Activated T-cell treated with anti-CD3 and anti-CD28 coated beads for 48 hours (primary cell): ENCODE measurements at places on chromosomes 7 and 10.

- DNase-seq = no peak
These were observed 30.1 kb downstream of the RAB18 start for GRCh38 chr10:27534161-27534700.

DNA sequence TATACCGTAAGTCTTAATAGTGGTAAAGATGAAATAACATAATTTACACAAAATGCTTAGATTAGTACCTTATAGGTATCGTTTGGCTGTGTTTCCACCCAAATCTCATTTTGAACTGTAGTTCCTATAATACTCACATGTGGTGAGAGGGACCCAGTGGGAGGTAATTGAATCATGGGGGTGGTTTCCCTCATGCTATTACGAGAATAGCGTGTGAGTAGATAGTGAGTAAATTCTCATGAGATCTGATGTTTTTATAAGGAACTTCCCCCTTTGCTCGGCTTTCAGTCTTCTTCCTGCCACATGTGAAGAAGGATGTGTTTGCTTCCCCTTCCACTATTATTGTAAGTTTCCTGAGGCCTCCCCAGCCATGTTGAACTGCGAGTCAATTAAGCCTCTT is 426.3 kb upstream of the POT1 start:
- DNase-seq = no peak

GRCh38 chr10:60387531-60387930 is 2.1 kb downstream of the ANK3 start:
- no peak for DNase-seq

DNA sequence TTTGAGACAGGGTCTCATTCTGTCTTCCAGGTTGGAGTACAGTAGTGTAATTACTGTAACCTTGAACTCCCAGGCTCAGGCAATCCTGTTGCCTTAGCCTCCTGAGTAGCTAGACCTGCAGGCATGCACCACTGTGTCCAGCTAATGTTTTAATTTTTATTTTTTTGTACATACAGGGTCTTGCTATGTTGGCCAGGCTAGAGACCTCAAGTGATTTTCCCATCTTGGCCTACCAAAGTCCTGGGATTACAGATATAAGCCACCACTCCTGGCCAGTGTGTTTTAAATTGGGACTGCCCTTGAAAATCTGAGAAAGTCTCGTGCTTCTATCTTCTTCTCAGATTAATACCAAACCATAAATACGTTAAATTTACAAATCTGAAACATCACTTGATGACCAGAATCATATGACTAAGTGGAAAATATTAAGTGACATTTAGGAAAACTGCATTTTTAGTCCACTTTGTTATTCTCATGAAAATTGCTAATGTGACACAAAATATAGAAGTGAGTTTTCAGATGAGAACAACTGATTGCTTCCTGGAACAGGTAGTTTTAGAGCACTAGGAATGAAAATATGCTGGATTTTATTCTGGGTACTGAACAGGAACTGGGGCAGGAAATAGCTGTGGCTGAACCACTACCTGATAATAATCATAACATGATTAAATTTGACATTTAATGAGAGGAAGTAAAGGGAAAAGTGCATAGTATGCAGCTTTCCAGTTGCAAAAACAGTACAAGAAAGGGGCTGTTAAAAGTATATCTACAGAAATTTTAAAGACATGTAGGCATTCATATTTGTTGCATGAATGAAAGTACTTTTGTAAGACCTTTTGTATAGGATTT is 4.2 kb downstream of the PHTF2 start:
- DNase-seq = no peak

- DNase-seq = no peak
These were observed 9.2 kb downstream of the NPFFR1 start for GRCh38 chr10:70274643-70275042.

DNA sequence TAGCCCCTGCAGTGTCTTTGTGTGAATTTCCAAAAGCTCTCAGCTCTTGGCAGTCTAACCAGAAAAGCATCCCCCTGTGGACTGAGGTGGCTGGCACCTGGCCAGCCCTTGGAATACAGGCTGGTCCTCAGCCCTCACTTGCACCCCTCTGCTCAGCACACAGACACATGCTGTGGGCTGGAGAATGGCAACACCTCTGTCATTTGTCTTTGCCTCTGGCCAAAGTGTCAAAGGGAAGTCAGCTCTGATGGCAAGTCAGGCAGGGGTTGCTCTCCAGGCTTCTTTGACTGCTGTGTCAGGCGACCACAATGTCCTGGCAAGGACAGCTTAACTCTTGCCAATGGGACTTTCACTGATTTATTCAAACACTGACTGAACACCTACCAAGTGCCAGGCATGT is 724.8 kb downstream of the INHBA start:
- DNase-seq = no peak

DNA sequence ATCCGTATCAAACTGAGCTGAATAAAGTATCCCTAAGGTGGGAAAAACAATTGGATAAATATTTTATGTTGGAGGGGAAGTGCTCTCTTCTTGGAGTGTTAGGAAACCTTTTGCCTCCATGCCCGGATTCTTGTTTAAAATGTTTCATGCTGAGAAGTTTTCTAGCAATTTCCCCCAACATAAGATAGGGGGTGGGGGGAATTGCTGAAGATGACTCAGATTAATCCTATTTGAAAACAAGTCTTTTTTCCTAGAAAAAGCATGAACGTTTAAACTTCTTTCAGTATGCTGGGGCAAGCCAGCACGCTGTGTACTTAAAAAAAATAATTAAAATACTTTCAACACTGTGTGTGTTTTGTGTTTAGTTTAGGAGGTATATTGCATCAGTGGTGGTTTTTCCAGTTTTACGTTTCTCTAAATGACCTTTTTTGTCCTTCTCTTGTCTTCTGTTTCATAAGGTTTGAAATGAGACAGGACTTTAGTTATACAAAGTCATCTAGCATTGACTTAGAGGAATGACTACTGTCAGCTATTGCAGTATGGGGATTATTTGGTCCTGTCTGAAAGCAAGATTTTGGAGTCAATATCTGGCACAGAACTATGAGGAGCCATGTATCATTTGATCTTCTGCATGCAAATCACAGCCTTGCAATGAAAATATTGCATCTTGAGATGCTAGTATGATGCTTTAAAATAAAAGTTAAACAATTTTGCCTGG is 295.9 kb downstream of the GATA3 start:
- no peak for DNase-seq

- no peak for DNase-seq
These were observed 61.6 kb upstream of the UNC5B start for GRCh38 chr10:71150796-71151195.

GRCh38 chr10:34719328-34719727 is 95.8 kb downstream of the PARD3 start:
- no peak for DNase-seq

DNA sequence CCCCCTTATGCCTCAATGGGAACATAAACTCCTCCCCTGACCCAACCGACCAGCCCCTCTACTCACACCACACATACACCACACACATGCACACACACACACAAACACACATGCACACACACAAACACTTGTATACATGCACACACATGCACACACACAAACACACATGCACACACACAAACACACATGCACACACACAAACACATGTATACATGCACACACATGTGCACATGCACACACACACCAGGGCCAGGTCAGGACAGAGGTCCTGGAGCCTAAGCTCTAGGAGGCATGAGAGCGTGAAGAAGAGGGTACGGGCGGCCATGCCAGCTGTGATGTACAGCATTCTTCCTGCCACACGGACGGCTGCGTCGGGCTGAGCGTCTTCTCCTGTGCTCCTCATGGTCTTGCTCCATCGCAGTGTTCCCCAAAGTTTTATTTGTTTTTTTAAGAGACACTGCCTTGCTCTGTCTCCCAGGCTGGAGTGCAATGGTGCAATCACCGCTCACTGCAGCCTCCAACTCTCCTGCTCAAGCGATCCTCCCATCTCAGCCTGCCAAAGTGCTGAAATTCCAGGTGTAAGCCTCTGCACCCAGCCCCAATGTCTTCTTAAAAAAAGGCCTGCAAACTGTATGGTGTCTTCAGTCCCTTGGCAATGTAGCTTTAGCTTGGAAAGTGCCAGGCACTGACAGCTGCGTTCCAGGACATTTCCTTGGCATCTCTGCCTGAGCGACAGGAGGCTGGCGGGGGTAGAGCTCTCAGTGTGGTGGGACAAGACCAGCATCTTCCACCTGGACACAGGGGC is 38.8 kb upstream of the INPP5A start:
- DNase-seq = no peak

DNA sequence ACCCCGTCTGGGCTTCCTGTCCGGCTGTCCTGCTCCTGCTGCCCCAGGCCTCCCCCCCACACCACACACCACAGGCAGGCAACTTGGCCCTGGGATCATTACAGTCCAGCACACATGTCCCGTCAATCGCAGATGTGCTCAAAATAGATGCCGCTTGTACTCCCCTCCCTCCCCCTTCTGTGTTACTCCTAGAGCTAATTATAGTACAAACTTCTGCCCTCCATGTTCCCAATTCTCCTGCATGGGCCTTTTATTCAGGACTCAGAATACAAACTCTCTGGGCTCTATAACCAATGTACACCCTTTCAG is at the start of gene SYNPO2L:
Gene SYNPO2L (minus strand): TSS at position 40 of the 309 bp plus-strand sequence. CDS start 107 bp downstream, outside the sequence.
- DNase-seq = no peak

- peak; percentile 33 for DNase-seq
These were observed 28.6 kb downstream of the SMKR1 start for GRCh38 chr7:129530795-129531391.

- no peak for DNase-seq
These were observed 119.3 kb upstream of the ZNF746 start for GRCh38 chr7:149616898-149617297.

DNA sequence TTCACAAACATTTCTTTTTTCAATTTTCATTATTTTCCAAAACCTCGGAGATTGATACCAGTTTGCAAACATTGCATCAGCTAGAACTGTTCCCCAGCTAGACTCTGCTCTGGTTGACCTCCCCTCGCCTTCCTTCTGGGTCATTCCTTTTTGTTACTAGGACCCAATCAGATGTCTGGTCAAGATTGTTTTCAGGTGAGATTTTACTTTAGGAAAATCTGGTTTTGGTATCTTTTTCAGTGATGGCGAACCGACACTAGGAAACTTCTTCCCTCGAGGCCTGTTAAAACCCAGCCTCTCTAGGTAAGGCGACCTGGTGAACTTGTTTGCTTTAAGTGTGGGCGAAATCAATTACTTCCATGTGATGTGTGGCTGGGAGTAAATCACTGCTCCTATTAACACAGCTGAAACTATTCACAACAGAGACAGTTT is 8.4 kb downstream of the PROSER2 start:
- DNase-seq = no peak

DNA sequence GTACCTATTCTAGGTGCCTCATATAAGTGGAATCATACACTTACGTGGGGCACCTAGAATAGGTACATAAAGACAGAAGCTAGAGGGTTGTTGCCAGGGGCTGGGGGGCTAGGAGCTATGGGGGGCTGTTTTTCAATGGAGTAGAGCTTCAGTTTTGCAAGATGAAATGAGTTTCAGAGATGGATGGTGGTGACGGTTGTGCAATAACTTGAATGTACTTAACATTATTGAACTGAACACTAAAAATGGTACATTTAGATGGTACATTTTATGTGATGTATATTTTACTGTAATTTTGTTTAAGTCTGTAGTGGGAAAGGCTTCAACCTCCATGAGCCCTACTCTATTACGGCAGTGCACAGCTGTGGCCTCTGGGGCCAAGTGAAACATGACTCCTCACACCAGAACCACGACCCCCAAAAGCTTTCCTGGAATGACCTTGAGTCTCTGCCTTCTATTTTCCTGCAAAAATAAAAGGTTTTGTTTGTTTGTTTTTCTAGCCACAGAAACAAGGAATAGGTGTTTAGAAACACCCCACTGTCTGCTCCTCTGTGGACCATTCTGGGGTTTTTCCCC is 147.3 kb upstream of the PLXNA4 start:
- DNase-seq = no peak

- peak; percentile 2 for DNase-seq
These were observed 512 bp downstream of the FAM24B start for GRCh38 chr10:122878799-122879338.

DNA sequence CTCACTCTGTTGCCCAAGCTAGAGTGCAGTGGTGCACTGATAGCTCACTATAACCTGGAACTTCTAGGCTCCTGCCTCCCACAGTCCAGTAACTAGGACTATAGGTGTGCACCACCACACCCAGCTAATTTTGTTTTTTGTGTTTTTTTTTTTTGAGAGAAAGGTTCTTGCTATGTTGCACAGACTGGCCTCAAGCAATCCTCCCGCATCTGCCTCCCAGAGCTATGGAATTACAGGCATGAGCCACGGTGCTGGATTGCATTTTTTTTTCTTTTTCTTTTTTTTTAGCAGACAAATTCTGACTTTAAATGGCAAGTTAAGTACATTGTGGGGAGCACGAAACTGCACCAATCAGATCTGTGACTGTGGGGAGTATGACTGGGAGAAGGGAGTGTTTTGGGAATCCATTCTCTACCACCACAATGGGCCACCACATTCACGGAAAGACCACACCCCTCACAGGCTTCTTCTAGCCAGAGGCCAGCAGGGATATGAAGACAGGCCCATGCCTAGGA is 58.1 kb upstream of the MSMB start:
- DNase-seq = no peak

- peak; percentile 2 for DNase-seq
These were observed 91.1 kb upstream of the ARHGAP21 start for GRCh38 chr10:24814568-24815313.

GRCh38 chr7:20577441-20578071 is 37.9 kb upstream of the ABCB5 start:
- no peak for DNase-seq

DNA sequence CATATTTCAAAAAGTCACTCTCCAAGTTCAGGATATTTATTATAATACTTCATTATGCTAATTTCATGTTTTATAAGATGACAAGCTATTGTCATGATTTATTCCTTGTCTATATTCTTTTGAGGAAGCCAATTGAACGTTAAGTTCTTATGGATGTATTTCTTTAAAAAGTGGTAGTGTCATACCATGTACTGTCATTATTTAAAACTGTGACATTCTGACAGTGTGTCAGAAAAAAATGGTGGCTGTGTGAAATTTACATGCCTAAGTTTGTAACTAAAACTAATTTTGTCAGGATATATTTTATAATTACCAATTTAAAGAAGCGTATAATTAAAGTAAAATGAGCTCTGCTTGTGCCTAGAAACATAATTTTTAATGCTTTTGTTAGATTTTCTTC is 158.9 kb upstream of the HDAC9 start:
- DNase-seq = no peak

GRCh38 chr7:17234030-17234397 is 64.4 kb upstream of the AHR start:
- peak; percentile 14 for DNase-seq

- DNase-seq = no peak
These were observed 100.8 kb downstream of the MICALL2 start for GRCh38 chr7:1358376-1359050.

GRCh38 chr7:153642989-153643388 is 409.2 kb upstream of the DPP6 start:
- DNase-seq = no peak

DNA sequence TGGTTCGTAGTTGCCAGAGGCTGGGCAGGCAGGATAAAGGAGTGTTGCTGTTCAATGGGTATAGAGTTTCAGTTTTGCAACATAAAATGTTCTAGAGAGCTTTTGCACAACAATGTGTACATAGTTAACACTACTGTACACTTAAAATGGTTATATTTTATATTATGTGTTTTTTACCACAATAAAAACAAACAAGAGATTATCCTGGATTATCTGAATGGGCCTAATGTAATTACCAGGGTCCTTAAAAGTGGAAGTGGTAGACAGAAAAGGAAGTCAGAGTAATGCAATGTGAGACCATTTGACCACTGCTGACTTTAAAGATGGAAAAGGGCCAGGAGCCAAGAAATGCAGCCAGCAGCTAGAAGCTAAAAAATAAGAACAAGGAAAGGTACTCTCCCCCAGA is 159.7 kb downstream of the SGMS1 start:
- DNase-seq = no peak

- DNase-seq = no peak
These were observed 181.6 kb downstream of the PHTF2 start for GRCh38 chr7:77980087-77980713.

GRCh38 chr10:75662715-75663114 is 231.3 kb downstream of the LRMDA start:
- DNase-seq = no peak
